T-helper 2 cell (primary cell): ENCODE measurements at places on chromosomes 1 and 21.
A peak's percentile ranks its signal among the peaks of the same experiment; 100 is the strongest.

DNA sequence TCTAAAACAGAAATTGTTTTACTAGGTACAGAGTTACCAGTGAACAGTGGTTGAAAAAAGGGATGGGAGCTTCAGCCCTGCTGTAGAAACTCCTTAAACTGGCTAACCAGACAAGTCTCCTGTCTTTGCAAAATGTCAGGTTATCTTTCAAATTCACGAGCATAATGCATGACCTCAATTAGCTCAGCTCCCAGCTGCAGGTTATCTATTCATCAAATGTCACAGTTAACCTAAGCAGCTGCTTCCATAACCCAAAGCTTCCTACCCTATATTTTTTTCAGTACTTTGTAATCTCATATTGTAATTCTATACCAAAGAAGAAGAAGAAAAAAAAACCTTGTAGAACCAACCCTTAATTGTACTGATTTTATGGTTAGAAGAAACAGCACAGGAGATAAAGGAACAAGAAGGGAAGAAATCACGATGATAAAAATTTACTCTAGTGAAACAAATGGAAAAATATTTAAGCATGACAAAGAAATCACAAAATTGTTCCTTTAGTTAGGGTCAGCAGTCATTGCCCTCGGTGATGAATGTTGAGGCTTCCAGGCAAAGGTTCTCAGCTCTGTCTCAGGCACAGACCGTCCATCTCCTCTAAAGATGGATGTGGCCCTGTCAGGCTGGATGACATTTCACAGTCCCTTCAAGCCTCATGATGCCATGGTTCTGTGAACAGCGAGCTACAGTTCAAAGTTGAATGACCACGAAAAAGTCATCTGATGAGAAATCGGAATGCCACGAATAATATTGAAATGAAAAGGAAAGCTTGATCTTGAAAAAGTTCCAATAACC is 95.9 kb downstream of the PLD5 start:
- no peak for DNase-seq

- DNase-seq: no peak
Observed at GRCh38 chr1:163205513-163205912, 2.8 kb upstream of the RGS5 start.

- no peak for DNase-seq
Observed at GRCh38 chr1:77048615-77049005, 170.6 kb downstream of the PIGK start.

DNA sequence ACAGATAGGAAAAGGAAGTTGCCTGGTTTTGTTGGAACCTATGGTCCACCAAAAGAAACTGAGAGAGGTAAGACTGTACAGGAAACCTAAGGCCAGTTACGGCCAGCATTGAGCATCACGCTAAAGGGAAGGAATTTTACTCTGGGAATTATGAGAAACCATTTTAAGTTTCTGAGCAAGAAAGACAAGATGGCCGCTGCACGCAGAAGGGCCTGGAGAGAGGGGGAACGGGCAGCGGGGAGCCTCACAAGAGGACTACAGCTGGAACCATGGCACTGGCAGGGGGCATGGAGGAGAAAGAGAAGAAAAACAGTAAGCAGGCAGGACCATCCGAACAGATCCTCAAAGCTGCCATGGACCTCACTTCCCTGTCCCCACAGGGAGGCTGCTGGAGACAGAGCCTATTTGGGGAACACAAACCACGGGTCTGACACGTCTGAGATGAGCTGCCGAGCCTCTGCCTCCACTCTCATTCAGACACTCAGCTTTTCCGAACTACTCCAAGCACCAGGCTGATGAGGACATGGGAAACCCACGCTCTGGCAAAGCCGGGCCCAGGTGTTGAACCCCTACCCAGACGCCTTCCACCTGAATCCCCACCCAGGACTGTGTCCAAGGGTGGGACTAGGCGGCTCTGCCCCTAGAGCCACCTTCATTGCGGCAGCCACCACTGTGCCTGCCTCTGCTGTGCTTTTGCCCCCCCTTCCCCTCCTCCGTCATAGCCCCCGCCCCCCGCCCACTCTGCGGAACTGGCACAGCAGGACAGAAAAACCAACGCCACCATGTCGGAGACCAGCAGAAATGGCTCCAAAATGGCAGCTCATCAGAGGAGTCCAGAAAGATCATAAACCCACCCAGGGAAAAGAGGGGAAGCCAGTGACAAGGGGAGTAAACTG is 69.0 kb downstream of the CD46 start:
- no peak for DNase-seq

- DNase-seq: peak; percentile 21
Observed at GRCh38 chr1:235923466-235924021, 56.8 kb upstream of the LYST start.

DNA sequence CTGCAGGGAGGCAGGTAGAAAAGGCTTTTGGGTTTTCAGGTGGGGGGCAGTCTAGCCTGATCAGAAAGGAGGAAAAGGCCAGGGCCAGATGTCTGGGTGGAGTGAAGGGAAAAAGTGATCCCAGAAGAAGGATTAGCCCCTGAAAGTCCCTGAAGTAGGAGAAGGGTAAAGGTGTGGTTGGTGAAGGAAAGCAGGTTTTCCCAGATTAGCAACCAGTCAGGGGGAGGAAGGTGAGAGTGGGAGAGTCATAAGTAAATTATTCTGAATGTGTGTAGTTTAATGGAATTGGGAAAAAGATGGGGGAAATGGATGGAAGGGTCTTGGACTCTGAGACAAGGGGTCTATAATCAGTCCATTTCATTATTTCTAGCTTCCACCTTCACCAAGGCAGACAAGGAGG is 647 bp upstream of the SPRR1A start:
- no peak for DNase-seq

- DNase-seq: no peak
Observed at GRCh38 chr1:220550811-220551399, 23.0 kb downstream of the MARK1 start.

DNA sequence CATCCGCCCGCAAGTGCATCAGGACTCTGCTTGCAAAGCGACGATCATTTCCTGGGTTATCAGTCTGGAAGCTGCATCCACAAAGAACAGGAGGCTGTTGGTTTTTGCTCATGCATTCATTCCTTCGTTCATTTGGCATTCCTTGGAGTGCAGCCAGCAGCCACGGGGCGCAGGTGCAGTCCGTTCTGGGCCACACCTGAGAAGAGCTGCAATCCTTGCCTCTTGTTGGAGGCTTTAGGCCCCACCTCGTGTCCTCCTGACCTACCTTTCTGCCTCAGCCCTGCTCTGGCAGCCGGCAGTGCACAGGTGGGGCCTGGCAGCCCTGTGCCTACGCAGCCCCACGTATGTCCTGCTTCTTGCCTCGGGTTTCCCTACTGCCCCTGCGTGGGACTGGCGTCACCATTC is 19.6 kb upstream of the C2CD2 start:
- no peak for DNase-seq

- DNase-seq: no peak
Observed at GRCh38 chr1:226711976-226712741, 26.9 kb downstream of the ITPKB start.

GRCh38 chr1:211874521-211875347 is 44.2 kb upstream of the LPGAT1 start:
- DNase-seq: no peak

DNA sequence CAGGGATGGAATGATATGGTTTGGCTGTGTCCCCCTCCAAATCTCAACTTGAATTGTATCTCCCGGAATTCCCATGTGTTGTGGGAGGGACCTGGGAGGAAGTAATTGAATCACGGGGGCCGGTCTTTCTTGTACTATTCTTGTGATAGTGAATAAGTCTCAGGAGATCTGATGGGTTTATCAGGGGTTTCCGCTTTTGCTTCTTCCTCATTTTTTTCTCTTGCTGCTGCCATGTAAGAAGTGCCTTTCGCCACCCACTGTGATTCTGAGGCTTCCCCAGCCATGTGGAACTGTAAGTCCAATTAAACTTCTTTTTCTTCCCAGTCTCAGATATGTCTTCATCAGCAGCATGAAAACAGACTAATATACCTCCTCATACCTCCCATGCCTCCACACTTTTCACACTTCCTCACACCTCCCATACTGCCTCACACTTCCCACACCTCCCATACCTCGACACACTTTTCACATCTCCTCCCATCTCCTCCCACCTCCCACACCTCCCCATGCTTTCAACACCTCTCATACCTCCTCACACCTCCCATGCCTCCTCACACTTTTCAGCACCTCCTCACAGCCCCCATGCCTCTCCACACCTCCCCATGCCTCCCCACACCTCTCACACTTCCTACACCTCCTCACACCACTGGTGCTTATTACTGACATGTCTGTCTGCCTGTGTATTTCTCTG is 21.3 kb downstream of the GPR137B start:
- DNase-seq: no peak

DNA sequence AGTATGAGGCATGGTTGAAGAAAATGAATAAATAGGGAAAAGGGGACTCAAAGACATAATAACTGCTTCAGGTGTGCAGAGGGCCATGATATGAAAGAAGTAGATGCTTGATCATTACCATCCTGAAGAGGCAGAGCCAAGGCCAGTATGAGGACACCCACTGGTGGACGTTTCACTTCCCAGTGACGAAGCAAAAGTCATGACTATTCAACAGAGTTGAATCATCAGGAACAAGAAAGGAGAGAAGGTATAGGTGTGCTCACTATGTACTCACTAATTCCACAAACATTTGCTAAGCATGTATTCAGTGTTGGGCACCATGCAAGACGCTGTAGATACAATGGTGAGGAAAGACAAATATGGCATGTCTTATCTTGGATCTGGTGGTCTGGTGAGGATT is 319.2 kb upstream of the RUNX1 start:
- no peak for DNase-seq

GRCh38 chr21:16087523-16087922 is 357.7 kb downstream of the USP25 start:
- no peak for DNase-seq

GRCh38 chr1:26820784-26821269 is 5.7 kb upstream of the ZDHHC18 start:
- DNase-seq: no peak

DNA sequence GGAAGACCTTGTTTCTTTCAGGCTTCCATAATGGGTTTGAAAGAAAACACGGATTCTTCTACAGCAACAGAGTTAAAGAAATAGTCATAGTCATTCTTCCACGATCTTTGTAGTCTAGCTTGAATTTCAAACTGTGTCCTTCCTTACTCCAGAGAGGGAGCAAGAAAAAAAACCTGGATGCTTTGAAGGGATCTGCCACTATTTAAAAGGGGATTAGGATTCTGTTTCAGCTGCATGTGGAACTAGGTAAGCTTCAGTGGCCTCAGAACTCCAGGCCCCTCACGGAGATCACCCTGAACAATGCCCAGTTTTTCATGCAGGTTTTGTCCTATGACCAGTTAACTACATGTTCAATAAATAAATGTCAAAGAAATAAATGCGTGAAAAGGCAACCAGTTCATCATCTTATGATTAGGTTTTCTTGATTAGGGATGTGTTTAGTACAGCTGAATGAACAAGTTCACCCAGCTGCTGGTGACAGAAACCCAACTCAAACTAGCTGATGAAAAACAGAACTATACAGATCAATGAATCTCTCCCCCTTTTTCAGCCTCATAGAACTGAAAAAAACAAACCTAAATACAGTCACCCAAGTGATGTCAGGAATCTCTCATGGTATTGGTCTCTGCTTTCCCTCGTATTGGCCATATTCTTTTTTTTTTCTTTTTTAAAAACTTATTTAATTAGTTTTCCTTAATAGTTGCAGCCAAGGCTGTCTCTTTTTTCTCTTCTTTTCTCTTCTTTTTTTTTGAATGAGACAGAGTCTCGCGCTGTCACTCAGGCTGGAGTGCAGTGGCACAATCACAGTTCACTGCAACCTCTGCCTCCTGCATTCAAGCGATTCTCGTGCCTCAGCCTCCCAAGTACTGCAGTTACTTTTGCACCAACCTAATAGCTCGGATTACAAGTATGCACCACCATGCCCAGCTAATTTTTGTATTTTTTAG is 14.6 kb upstream of the MPZL1 start:
- DNase-seq: no peak

GRCh38 chr1:152964536-152964935 is 5.9 kb upstream of the SPRR4 start:
- no peak for DNase-seq

DNA sequence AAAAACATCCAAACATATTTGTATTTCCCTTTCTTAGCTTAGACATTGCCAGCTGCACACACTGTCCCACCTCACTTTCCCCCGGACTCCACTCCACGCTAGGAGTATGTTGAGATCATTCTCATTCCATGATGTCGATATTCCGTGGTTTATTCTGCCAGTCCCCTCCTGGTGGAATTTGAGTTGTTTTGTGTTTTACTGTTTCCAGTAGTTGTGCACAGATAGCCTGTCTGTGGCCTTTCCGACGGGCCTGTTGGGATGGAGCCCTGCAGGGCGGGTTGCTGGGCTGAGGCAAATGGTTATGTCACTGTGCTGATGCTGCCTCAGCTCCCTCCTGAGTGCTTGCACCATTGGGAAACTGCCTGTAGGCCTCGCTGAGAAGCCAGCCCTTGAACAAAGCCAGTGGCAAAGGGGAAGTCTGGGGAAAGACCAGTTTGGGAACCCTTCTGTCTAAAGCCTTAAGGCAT is 12.8 kb downstream of the TRAPPC10 start:
- no peak for DNase-seq

DNA sequence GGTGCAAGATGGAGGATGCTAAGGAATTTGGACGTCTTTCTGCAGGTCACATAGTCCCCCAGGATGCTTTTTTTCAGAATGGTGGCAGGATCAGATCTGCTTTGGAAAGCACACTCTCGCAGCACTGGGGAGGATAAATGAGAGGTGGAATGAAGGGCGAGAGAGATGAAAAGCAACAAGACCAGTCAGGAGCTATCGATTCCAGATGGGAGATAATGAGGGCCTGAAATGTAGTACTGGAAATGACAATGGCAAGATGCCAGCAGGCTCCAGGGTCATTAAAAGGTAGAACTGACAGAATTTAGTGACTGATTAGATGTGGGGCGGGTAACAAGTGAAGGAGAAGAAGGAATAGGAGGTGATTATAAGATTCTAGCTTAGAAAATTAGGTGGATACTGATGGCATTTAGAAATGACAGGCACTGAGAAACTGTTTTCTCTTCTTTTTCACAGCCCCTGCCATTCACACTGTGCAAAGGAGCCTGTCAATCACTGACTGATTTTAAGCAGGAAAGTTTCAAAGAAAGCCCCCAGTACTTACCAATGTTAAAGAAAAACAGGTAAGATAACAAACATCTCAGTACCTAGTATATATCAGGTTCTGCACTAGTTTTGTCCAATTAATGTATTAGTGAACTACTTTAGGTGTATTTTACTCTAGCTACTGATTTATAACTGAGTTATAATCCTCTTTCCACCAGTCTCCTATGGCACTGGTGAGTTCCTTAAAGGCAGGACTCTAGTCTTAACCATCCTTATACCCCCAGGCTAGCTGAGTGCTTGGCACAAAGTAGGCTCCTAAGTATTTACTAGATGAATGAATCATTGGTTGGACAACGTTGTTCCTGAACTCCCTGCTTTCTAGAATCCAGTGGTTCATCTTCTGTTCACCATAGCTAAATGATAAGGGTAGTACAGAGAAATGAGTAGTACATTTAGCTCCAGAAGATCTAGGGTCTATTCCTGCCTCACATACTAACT is 9.2 kb downstream of the PIGM start:
- no peak for DNase-seq
